Activated CD8-positive, alpha-beta memory T cell treated with anti-CD3 and anti-CD28 coated beads, Interleukin-2, amount 10 ng/mL, durations not matched to agents 7 days and 5 days (primary cell): ENCODE measurements at places on chromosomes 4 and X.

- DNase-seq = no peak
These were observed 172.8 kb upstream of the DCAF12L2 start for GRCh38 chrX:126338916-126339315.

GRCh38 chrX:56987741-56988140 is 7.6 kb downstream of the SPIN3 start:
- DNase-seq = no peak

DNA sequence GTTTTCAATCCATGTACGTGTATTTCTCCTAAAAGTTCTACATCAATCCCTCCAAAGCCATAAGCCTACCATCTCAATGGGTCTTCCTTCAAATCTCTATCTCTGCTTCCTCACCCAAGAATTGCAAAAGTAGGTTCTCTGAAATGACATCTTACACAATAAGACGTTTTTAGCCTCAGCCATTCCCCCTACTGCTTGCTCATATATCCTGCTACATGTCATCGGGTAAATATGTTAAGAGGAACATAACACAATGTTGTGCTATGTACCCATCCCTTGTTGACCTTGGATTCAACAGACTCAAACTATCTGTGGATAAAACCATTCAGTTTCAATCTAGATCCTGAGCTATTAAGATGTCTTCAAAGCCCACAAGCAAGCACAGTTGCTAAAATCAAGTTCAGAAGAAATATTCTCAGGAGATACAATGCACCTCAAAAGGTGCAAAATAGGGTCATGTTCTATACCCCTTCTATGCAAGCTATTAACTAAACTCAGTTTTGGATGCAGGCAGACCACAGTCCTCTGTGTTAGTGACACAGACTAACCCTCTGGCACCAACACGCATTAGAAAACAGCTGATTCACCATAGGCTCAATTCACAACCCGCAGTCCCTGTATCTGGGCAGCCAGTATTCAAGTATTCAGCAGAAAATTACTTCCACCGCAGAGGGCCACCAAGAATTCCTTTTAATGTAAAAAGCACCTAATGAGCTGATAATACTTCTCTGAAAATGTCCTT is 56.8 kb downstream of the CD99L2 start:
- DNase-seq = no peak

DNA sequence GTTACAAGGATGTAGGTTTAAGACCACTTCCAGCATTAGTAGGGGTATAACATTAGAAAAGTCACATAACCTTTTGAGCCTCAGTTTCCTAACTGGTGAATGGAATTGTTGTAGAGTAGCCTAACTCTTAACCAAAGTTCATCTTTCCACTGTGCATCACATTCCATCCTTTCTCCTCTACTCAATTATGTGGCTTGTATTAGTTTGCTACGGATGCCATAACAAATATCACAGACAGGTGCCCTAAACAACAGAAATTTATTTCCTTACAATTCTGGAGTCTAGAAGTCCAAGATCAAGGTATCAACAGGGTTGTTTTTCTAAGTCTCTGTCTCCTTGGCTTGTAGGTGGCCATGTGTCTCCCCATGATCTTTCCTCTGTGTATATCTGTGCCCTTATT is 231.9 kb downstream of the RASL11B start:
- DNase-seq = no peak
